Ammon's horn (tissue), 1 donor: ENCODE measurements at places on chromosomes 5 and 9.

DNA sequence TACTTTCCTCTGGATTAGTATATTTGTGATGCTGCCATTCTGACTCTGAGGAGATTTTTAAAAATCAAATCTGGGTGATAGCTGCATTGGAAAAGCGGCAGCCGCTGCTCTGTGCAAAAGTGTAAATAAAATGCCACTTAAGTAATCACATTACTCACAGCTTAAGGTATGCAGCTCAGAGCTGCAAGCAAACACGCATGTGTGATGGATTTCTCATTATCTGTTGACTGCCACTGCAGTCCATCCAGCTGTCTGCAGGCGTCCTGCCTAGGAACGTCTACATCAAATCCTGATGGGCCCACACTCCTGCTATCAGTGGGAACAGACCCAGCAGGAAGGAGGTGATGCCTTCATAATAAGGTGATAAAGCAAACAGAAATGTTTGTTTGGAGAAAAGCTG, 216.9 kb downstream of the SPOCK1 start:
- DNase-seq: no peak

DNA sequence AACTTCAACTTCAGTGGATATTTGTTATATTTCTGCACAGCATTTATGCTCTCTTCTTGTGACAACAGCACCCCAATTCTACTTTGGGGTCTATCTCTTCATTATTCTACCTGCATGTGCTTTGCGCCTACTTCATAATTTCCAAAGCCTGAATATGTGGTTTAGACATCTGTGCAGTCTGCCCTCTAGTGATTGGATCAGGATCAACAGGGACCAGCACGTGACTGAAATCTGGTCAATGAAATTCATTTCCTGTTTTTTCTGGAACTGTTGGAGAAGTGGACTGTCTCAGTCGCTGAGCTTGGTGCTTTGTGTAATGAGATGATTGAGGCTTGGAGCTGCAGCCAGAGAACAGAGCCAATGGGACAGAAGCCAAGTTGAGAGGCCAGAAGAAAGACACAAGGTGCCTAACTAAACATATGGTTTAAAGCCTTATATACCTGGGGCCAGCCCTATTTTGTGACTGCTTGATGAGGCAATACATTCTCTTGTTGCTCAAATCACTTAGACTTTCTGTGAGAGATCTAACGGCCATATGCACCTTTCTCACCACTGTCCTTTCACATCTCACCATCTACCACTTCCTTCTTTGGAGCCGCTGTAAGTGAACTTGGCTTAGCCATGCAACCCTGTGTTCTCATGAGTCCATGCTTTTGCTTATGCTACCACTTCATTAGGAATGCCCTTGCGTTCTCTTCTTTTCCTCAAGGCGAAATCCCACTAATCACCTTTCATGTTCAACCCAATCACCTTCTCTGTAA, 68.8 kb upstream of the PPP2R2B start:
- DNase-seq: no peak

DNA sequence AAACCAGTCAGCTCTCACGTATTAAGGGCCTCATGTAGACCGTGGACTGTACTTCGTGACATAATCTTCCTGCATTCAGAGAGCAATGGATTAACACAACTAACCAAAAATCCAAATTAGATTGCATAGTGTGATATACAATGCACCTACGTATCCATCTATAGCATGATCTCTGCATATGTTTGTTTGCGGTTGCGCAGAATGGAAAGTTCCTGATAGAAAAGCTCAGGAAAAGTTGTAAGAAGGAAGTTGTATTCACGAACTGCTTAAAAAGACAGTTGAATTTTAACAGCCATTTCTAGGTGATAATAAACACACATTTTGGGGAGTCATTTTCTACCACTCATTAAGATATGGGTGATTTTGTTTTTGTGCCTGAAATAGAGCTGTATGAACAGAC, 869.0 kb downstream of the TLE4 start:
- DNase-seq: no peak

- no peak for DNase-seq
Measured at GRCh38 chr5:113682497-113683136, 169.1 kb downstream of the YTHDC2 start.

DNA sequence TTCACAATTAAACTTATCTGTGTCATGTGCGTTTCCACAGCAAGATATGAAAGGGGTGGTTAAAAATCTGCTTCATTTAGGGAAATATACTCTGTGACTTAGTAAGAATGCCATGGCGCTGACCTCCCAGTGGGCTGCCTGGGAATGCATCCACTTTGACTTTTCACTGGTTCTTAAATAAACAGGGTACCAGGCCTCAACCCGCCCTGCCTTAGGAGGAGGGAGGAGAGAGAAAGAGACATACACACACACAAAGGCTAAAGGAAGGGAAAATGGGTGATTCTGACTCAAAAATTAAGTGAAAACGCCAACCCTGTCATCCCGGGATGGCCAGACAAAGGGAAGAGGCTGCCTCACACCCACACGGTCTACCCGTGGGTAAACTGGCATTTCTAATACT, 122.1 kb downstream of the EBF1 start:
- DNase-seq: no peak

DNA sequence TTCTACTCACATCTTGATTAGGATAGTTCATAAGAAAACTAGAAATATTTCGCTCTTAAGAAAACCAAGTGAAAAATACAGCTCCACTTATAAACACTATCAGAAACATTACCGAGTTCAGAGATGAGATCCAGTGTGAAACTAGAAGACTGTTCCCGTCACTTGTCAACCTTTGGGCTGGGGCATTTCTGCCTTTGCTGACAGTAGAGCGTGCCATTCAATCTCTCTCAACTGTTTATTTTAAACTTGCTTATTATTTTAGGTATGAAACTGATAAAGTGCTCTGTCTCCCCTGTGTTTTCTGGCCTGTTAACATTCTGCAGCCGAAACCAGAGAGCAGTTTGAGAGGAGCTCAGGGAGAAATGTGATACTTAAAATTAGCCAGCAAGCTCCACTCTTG, 16.7 kb downstream of the MRRF start:
- DNase-seq: no peak

DNA sequence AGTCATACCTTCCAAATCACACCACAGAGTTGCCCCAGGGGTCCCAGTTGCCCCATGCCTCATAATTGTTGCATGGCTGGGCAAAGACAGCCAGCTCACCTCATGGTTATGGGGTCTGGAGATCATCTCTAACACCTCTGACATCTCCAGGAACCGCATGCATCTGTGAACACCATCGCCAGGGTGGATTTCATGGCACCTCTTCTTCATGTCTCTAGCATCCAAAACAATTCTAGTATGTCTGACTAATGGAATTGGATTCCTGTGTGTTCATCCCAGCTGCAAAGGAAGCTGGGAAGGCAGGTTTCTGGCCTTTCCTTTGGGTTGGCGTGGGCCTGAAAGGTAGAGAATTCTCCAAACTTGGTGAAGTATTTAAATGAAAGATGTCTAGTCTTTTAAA, 122.3 kb upstream of the ABCA1 start:
- no peak for DNase-seq

- DNase-seq: no peak
Measured at GRCh38 chr9:29701559-29701958, 2128.3 kb upstream of the C9orf72 start.

GRCh38 chr5:61866930-61867329, 439.1 kb upstream of the KIF2A start:
- DNase-seq: no peak

- peak; percentile 94 for DNase-seq
Measured at GRCh38 chr9:136345281-136346156, 18.0 kb downstream of the DNLZ start.

DNA sequence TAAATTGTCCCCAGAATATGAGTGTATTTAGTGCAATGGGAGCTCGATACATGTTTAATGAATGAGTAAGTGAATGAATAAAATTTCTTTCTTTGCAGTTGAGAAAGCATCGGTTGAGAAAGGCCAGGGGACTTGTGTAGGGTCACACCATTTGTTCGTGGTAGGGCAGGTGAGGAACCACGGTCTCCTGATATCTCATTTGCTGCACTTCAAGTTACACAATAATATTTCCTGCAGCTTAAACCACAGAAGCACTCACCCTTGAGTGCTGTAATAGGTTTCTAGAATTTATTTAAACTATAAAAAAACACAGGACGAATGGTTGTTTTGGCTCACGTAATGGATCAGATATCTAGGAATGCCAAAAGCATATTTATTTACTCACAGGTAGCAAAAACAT, 429.8 kb downstream of the SPATA31D1 start:
- no peak for DNase-seq

GRCh38 chr9:17764306-17764705, 185.4 kb downstream of the SH3GL2 start:
- DNase-seq: no peak

- peak; percentile 53 for DNase-seq
Measured at GRCh38 chr9:134375430-134376385, 49.5 kb downstream of the RXRA start.

- no peak for DNase-seq
Measured at GRCh38 chr5:78705826-78706225, 57.3 kb upstream of the LHFPL2 start.

GRCh38 chr9:111743275-111743674, 51.5 kb downstream of the SHOC1 start:
- no peak for DNase-seq

- no peak for DNase-seq
Measured at GRCh38 chr5:5816960-5817359, 394.5 kb downstream of the ICE1 start.

DNA sequence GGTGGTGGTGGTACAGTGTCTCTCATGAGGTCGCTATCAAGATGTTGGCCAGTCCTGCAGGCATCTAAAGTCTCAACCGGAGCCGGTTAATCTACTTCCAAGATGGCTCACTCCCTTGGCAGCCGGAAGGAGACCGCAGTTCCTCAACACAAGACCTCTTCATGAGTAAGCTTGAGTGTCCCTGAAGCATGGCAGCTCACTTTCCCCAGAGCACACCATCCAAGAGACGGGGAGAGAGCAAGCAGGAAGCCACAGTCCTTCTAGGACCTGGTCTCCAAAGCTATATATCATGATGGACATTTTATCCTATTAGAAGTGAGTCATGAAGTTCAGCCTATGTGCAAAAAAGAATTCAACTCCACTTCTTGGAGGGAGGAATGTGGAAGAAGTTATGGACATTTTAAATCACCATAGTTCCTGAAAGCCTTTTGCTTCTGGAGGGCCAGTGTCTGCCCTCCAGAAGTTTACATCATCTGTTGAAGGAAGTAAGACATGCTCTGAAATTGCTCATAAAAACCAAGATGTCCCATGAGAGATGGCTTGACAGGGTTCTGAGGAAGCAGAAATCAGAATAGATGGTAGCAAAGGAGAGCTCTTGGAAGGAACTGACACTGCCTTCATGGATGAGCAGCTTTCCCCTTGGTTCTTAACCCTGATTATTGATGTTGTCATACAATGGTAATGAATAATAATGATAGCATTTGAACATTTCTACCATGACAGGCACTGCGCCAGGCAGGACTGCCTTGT, 21.3 kb downstream of the GALNT10 start:
- DNase-seq: no peak

DNA sequence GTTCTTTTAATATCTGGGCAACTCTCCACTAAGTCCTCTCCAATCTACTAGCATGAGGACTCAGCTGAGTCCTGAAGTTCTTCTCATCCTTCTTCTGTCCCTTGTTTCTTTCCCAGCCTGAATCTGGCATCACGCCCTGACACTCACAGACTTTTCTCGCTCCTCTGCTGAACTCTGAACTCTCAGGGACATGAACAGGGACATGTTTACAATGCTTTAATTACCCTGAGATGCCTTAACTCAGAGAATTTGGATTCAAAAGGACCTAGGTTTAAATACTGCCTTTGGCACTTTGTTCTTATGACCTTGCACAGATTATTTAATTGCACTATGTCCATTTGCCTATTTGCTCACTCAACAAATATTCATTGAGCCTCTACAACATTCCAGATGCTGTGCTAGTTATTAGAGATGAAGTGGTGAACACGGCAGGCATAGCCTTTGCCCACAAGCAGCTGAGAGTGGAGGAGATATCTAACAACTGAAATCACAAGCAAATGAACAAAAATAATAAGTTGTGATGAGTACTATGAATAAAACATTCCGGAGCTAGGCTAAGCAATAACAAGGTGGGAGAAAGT, 106.0 kb downstream of the ADRB2 start:
- no peak for DNase-seq

- no peak for DNase-seq
Measured at GRCh38 chr9:125987420-125987819, 240.2 kb downstream of the PBX3 start.

GRCh38 chr5:105088961-105089360, 1526.4 kb upstream of the NUDT12 start:
- no peak for DNase-seq

GRCh38 chr5:40914835-40915234, 5.5 kb downstream of the C7 start:
- DNase-seq: no peak

DNA sequence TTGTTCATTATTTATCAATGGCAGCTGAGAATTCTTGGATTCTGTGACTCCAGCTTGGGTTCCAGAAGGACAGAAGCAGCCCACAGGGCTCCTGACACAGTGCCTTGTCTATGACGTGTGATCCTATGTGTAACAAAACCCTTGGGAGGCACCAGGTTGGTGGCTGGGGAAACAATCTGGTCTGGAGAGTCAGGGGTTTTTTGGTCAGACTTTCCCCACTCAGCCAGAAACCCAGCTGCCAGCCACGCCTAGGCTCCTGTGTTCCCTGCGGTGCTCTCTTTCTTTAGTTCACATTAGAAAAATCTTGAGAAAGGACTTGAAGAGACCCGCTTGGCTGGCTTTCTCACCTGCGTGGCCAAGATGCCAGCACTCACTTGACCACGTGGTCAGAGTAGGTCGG, 15.5 kb upstream of the ZBED3 start:
- no peak for DNase-seq

GRCh38 chr5:16178745-16179372, 732 bp downstream of the MARCHF11 start:
- peak; percentile 62 for DNase-seq

DNA sequence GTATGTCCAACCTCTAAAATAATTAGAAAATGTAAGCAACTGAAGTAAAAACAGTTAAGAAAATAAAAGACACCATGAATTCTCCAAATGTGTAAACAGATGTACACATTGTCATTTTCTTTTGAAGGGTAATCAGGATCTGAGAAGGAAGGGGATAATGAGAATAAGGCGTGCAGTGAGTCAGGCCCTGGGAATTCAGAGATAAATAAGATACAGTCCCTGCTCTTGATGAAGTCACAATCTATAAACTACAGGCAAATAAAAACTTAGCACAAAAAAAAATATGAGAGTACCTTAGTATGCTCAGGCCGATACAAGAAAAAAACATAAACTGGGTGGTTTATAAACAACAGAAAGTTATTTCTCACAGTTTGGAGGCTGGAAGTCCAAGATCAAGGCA, 315.3 kb downstream of the DNAH5 start:
- DNase-seq: no peak

- no peak for DNase-seq
Measured at GRCh38 chr9:90107040-90107725, 502.4 kb downstream of the GADD45G start.

- DNase-seq: peak; percentile 23
Measured at GRCh38 chr9:84947412-84947972, 278.0 kb downstream of the NTRK2 start.

DNA sequence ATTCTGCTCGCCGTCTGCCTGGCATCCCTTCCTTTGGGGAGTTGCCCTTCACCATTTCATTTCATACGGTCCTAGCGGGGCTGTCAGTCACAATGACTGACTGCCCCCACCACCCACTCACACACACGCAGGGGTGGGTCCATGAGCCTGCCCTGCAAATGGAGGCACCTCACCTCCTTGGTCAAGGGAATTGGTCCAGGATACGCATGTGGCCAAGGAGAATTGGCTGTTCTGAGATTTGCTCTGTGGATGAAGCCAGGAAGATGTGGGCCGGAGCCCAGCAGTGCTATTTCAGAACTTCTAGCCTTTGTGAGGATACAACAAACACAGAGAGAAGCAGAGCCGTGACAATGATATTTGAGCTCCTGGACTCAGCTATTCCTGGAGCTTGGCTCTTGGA, 17.0 kb downstream of the C1QTNF2 start:
- DNase-seq: peak; percentile 72
